ENCODE measurements at places on chromosomes 2 and 18. TPM values are rescaled to one million over a fixed set of nuclear protein-coding genes. Genes with fewer than 3 reads are reported as not detected.

DNA sequence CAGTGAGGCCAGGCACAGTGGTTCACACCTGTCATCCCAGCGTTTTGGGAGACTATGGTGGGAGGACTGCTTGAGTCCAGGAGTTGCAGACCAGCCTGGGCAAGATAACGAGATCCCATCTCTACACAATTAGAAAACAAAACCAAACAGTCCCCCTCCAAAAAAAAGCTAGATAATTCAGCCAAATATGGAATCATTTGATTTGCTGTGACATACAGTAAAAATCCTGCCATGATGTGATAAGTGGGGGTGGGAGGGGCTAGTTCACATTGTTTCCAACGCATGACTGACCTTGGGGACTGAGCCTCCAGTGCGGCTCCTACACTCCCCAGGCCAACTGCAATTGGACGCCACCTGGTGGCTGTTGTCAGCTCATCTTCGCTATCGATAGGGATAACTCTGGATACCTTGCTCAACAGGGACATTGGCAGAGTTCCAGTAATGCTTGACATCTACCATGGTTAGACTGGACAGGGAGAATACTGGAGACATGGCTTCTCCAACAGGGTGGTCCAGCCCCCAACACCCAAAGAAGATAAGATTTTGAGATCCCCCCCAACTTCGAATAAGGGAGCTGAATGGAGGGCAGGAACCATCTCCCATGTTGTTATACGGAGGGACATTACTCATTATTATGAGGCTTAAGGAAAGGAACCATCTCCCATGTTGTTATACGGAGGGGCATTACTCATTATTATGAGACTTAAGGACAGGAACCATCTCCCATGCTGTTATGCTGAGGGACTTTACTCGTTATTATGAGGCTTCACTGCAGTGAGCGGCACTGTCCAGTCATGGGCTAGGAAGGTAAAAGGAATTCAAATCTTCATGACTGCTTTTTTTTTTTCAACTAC is 135.9 kb downstream of the TGIF1 start:
- peak; percentile 69 for DNase-seq

- no peak for DNase-seq
Observed at GRCh38 chr2:84914334-84914733, 8.9 kb downstream of the TMSB10 start.

DNA sequence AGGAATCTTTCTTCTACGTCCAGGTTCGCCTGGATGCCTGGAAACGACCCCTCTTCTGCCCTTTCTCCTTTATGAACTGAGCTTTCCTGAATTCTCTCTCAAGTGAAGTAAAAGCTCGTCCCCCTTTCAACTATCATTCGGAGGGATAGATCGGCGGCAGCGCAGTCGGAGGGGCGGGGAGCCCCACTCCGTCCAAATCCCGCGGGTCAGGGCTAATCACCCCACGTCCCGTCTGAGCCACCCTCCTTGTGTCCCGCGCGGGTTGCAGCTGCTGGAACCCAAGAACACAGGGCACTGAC is 367 bp downstream of the FBXO48 start:
- no peak for DNase-seq

- DNase-seq, result no peak
Observed at GRCh38 chr2:176120364-176121189, 1.9 kb upstream of the HOXD9 start.

DNA sequence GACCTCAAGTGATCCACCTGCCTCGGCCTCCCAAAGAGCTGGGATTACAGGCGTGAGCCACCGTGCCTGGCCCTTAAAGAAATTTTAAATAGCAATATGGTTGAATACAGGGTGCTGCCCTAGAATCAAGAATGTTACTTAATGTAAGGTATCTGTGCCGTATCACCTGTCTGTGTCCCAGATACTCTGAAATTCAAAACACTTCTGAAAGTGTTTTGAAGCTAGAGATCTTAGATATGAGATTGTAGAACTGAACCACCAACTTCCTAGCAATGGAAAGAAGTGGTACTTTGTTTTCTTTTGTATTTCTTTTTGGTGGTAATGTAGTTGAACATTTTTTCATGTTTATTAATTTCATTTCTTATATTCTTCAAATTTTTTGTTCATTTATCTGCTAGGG is 13.0 kb downstream of the PTPN4 start:
- no peak for DNase-seq

DNA sequence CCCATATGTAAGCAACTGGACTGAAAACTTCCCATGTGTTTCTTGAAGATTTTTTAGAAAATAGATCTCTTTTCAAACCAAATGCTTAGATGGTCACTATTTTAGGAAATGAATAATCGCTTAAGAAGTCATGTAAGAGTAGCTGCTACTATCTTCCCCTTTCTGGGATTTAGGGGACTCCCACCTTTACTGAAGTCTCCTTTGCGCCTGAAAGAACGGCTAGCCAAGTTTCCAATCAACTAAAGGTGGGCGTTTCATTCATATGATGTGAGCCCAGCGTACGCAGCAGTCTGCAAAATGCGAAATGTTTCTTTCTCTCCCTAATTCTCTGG is 1.1 kb downstream of the DIPK1C start:
- no peak for DNase-seq

- DNase-seq, result no peak
Observed at GRCh38 chr2:68157002-68157401, 686 bp upstream of the PNO1 start.

DNA sequence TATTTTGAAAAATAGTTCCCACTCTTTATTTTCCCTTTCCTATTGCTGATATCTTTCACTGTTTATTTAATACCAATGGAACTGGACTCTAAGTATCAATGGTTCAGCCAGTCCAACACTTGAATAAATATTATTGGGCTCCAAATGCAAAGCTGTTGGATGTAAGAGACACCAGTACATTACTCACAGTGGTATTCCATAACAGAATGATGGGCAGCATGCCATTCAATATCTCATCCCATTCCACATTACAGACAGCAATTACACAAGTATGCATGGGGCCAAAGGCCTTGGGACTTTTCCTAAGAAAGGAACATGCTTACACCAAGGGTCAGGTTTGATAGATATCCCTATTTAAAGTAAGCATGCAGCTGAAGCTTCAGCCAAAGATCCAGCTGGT is 231.9 kb downstream of the RND3 start:
- no peak for DNase-seq

DNA sequence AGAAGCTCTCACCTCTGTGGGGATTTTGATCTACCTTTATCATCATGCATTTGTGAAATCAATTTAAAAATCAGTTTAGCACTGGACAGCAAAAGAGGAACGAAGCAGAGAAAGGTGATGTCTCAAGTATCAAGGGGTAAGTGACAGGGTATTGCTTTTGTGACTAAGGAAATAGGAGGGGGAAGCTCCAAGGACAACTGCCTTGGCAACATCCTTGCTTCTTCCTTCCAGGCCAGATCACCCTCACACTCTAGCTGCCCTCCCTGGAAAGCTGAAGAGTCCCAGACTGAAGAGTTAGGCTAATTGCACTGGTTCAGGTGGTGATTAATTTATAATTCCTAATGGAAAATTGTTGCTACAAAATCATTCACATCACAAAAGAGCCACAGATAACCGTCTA is 859.1 kb upstream of the ACVR2A start:
- DNase-seq, result no peak

GRCh38 chr2:172442072-172442895 is 14.9 kb downstream of the ITGA6 start:
- peak; percentile 69 for DNase-seq

DNA sequence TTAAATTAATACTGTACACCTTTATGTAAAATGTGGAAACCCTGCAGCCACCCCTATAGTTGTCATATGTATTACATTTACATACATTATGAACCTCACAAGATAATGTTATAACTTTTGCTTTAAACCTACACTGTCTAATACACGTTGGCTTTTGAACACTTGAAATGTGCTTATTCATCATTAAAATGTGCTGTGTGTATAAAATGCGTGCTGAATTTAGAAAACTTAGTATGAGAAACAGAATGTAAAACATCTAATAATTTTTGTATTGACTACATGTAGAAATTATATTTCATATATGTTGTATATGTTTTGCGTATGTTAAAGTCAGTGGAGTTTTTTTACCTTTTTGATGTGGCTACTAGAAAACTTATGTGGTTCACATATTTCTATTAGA is 68.8 kb downstream of the MAPRE2 start:
- DNase-seq, result no peak

Gene CKAP2L
- total RNA-seq, result 25.8 TPM

Gene POTEC
- total RNA-seq, result not detected

Gene LONRF2
- not detected for total RNA-seq

Gene TEX44
- not detected for total RNA-seq

Gene LYG1
- total RNA-seq, result 0.30 TPM

Gene DNER
- not detected for total RNA-seq

Gene WDR33
- 76.5 TPM for total RNA-seq
